ENCODE measurements at places on chromosomes 12 and 14.

DNA sequence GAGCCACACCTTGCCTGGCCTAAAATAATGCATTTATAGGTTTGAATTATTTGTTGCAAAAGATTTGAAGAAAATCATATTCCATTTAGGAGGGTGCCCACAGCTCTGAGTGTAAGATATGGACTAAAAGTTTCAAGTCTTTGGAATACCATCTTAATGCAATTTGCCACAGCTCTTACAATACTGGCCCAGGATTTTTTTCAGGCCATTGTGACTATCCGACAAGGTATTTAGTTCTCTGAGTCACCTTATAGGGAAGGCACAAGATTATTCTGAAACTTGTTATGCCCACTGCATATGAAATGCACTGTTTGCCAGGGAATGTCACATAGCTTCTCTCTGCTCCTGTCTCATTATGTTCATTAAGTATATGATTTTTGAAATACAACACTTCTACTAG, 29.6 kb upstream of the SLC6A13 start:
- DNase-seq = no peak

DNA sequence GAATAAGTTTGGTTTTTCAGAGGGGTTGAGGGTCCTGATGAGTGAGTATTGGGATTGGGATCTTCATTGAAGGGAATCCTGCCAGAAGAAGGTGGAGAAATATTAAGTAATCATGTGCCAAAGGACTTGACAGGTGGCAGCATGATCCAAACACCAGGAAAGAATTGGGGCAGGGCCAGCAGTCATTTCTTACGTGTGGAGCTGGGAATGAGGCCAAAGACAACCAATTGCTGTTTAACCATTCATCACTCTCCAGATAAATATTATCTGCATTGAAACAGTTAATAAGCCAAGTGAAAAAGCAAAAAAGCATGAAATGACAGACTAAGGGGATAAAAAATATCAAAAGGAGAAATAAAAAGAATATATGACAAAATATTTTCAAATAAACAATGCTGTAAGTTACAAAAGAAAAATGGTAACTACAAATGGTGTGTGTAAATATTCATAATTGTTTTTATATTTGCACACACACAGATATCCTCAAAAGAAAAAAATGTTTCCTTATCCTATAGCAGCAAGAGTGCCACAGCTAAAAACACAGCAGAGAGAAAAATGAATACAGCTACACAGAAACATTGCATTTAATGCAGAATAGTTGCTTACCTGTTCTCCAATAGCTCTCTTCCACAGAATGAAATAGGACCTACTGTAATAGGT, 26.2 kb downstream of the C2CD5 start:
- DNase-seq = no peak

- no peak for DNase-seq
These were observed 103.4 kb downstream of the SLC2A13 start for GRCh38 chr12:40002178-40003169.

DNA sequence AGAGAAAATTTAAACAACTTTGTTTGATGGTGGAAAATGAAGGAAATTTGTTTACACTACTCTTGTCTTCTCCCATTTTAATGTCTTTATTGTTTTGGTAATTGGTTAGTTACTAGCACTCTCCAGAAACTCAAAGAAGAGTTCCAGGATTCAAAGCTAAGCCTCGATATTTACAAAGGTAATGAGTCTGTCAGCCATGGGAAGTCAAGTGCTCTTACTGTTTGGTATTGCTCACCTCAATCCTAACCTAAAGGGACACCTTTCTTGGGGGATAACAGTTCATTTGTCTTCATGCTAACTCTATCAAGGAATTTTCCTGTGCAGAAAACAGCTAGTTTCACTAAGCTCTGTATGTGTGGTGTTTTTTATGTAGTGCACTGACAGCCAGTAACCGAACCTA, 222.9 kb upstream of the LMO3 start:
- no peak for DNase-seq

- DNase-seq = no peak
These were observed 144.9 kb downstream of the SRGAP1 start for GRCh38 chr12:63989301-63989845.

DNA sequence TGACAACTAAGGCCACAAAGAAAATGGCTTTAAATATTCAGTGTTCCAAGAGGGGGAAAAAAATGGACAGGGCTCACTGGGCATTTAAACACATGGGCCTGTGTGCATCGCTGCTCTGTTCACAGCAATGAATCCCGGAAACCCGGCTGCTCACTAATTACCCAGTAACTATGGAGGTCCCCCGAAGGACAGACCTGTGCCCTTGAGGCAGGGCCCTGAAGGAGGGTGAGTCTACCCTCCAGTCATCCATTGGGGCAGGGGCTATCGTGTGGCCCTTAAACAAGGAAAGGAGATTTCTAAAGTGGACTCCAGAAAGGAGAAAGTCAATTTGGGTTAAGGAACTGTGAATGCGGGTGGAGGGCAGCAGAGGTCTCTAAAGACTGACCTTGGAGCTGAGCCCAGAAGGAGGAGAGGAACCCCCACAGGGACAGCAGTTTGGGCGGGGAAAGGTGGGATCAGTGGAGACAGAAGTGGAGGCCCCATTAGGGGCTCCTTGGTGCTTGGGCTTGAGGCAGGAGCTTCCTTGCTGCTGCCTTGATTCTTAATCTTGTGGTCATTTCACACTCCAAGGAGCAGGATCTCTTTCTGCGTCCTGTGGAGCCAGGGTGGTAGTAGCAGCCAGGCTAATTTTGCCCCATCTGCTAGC, 1.4 kb upstream of the CLMN start:
- no peak for DNase-seq

DNA sequence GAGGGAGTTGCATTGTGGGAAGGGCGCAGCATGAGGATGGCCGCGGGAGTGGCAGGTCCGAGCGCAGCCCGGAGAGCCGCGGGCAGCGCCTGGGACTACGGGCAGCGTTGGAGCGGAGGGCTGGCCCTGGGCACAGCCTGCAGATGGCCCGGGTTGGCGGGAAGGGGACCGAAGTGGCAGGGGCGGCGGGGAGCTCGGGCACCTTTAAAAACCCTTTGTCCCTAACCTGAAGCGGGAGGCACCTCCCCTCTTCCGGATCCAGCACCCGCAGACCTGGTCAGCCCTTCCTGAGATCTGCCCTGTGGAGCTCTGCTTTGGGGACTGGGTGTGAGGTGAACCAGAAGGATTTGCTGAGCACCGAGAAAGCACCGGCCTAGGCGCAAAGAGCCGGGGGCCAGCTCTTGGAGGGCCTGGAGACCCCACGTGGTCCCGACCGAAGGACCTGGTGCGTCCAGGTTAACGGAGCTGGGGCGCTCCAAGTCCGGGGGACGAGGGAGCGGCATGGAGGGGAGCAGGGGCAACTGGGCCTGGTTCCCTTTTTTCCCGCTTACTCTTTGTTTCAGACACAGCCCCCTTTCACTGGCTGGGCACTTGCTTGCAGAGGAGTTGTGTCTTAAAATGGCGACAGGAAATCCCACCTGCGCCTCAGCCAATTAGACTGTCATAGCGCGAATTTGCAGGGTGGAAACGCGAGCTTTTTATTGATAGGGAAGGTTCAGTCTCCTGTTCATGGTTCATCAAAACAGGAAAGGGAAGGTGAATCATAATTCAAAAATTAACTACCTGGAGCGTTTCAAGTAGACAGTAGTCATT, 792 bp upstream of the SLC38A1 start:
- DNase-seq = peak; percentile 79

GRCh38 chr12:128791395-128792322, 32.1 kb downstream of the SLC15A4 start:
- DNase-seq = no peak

DNA sequence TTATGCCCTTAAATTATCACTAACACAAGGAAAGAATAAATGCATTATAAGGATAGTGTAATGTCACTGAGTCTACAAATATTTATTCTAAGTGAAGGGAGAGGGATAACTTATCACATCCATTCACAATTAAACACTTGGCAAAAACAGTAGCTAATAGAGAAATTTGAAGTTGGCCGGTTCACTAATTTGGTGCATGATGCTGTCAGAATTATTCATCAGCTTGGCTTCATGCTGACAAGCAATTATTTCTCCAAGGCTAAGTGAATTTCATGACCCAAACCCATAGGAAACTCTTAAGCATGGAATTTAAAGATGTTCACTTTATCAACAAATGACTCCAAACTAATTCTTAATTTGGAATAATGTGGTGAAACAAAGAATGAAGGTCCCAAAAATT, 25.0 kb upstream of the NR1H4 start:
- DNase-seq = no peak

GRCh38 chr12:68304626-68305025, 27.5 kb downstream of the MDM1 start:
- DNase-seq = no peak

DNA sequence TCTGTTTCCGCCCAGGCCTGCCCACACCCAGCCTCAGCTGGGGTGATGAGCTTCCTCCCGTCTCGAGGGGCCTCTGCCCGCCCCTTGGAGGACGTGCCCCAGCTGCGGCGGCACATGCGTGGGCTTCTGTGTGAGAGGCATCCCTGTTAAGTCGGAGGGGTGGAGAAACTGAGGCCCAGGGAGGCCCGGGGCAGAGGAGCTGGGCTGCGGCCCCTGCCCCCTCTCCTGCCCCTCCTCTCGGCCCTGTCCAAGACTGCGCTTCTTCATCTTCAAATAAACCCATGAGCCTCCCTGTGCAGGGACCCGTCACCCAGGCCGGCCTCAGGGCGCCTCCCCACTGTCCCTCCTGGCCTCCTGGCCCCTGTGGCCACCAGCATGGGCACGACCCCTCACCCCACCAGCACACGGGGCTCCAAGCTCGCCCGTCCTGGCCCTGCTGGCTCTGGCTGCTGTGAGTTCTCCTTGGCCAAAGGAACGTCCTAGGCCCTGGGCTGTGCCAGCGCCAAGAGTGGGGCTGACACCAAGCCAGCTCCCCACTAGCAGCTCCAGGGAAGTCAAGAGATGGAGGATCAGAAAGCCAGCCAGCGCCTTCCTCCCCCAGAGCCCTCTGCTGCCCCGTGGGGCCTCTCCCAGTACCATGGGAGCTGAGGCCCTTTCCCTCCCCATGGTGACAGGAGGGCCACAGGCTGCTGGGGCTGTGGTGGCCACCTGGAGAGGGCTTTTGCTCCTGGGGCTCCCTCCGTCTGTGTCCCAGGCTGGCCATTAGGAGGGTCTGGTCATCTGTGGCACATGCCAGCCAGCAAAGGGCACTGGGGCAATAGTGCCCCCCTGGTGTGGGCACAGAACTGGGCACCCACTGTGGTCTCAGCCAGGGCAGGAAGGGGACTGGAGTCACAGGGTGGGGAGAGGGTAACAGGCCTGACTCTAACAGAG, 180.4 kb downstream of the KIF26A start:
- DNase-seq = no peak

GRCh38 chr14:97166497-97166896, 369.3 kb downstream of the VRK1 start:
- no peak for DNase-seq

DNA sequence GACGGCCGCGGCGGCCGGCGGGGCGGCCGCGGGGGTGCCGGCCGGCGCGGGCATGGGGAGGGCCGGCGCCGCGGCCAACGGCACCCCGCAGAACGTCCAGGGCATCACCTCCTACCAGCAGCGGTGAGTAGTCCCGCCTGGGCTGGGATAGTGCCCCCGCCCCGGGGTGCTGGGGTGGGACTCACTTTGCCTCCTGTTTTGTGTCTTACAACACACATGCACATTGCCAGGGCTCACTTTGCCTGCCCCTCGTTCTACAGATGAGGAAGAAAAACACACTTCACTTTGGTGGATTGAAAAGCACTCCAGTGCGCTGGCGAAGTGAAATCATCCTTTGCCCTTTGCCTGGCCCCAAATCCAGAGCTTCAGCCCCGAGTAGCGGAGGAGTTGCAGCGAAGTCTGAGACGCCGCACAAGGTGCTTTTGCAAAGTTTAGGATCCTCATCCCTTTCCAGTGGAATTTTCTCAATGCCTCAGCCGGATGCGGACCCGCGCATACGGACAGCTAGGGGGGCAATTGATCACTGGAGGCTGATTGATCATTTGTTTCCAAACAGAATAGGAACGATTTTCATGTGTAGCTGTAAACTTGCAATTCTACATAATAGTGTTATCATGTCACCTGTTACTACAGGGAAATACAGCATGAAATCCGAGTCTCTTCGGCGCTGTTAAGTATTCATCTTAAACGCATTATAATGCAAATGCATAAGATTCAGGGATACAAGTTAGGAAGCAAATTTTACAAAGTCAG, 3.6 kb upstream of the NPAS3 start:
- DNase-seq = no peak

DNA sequence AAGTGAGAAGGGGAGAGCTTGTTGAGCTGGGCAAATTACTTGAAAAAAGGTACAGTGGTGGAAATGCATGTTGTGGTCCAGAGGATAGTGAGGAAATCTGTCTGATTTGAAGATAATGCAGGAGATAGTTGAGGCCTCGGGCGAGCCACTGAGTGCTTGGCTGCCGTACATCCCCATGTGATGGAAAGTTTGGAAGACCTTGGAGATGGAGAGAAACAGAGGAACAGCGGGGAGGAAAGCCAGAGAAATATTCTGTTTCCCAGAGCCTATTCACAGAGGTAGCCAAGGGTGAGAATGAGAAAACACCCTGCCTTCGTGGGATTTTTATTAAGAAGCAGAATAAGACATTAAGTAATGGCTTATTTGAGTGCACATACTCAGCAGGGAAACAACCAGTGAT, 498.2 kb downstream of the BCL11B start:
- no peak for DNase-seq

DNA sequence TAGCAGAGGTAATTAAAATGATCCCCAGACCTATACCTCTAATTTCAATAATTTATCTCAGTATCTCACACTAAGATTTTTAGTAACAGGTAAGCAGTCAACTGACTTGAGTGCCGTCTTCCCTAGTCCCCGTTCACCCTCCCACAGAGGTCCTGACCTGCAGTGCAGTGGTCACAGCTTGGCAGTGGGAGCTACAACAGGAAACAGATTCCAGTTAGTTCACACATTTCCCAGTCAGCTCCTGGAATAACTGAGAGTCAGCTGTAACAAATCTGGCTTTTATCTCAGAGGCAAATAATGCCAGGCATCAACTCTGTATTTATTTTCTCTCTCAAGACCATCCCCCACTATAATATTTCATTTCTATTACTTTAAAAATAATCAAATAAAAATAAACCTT, 308.2 kb downstream of the ATP23 start:
- DNase-seq = no peak

- DNase-seq = peak; percentile 40
These were observed 7.0 kb downstream of the CORO1C start for GRCh38 chr12:108724054-108724889.

GRCh38 chr12:80129895-80130530, 30.7 kb downstream of the OTOGL start:
- no peak for DNase-seq

GRCh38 chr14:100747736-100748135, 21.0 kb downstream of the DLK1 start:
- DNase-seq = no peak

DNA sequence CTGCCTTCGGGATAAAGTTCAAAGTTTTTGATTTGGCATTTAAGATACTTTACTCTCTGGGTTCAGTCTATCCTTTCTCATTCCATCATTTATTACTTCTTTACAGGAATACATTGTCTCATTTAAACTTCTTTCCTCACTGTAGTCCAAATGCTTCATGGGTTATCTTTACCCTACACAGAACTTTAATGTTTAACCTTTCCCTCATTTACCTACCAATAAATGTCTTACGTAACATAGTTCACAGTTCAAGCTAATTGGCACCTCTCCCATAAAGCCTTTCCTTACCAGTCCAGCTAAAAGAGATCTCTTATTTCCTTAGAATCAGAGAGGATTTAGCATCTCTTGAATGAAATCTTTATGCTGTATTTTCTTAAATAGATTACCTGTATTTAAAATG, 476.3 kb upstream of the SEL1L start:
- no peak for DNase-seq

GRCh38 chr12:106254724-106255123, 6.9 kb upstream of the CKAP4 start:
- DNase-seq = no peak

Measured in stimulated activated CD8-positive, alpha-beta memory T cell treated with anti-CD3 and anti-CD28 coated beads, Interleukin-4, amount 100 ng/mL, for 48 hours (primary cell).